ENCODE measurements at places on chromosomes 6 and 20. TPM values are rescaled to one million over a fixed set of nuclear protein-coding genes. Genes with fewer than 3 reads are reported as not detected.

DNA sequence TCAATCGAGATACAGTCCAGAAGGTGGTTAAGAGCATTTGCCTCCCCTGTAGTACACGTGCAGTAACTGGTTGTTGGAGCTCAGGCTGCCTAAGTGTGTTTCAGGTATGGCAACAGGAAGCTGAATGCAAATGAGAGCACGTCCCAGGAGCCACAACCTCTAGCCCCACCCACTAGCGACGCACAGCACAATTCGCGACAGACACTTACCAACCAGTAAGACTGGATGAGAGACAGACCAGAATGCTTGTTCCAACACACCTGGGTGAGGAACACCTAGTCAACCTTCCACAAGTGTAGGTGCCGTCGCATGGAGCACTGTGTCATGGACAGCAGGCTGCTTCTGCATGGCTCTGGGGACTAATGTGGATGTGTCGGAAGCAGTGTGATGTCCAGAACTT is 7.2 kb upstream of the SERPINB1 start:
- no peak for DNase-seq

DNA sequence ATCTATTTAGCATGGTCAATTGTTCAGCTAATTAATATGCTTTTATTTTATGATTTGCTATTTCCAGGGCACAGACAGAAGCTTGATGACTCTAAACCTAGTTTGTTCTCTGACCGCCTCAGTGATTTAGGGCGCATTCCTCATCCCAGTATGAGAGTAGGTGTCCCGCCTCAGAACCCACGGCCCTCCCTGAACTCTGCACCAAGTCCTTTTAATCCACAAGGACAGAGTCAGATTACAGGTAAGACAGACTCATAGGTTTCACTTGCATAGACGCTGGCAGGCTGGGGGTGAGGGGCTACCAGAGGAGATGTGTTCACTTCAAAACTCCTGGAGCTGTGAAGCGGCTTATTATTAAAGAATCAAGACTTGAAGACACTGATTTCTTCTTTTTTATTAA is 114.1 kb upstream of the SUPT3H start:
- DNase-seq, result no peak

GRCh38 chr6:105363100-105363754 is 39.7 kb downstream of the PREP start:
- peak; percentile 46 for DNase-seq

GRCh38 chr6:24344976-24345375 is 12.9 kb downstream of the DCDC2 start:
- DNase-seq, result no peak

SLC24A3 gene
- not detected for total RNA-seq

Data from dermis blood vessel endothelial cell (primary cell).